ENCODE measurements at places on chromosomes 3 and 15.

DNA sequence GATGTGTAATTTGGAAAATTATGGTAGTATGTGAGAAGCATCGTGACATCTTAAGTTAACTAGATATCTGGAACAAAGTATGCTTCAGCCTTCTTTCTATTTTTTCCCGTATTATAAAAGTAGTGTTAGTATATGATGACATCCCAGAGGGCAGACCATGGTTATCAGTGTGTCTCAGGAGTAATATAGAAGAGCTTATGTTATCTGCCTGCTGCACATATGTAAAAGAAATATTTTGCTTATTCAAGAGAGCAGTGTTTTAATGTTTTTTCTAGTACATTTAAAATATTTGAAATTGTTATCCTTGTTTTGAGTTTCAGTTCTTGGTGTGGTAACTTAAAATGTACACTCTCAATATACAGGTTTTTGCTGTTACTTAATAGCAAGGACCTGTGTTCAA, 24.1 kb downstream of the PLCL2 start:
- DNase-seq = no peak

DNA sequence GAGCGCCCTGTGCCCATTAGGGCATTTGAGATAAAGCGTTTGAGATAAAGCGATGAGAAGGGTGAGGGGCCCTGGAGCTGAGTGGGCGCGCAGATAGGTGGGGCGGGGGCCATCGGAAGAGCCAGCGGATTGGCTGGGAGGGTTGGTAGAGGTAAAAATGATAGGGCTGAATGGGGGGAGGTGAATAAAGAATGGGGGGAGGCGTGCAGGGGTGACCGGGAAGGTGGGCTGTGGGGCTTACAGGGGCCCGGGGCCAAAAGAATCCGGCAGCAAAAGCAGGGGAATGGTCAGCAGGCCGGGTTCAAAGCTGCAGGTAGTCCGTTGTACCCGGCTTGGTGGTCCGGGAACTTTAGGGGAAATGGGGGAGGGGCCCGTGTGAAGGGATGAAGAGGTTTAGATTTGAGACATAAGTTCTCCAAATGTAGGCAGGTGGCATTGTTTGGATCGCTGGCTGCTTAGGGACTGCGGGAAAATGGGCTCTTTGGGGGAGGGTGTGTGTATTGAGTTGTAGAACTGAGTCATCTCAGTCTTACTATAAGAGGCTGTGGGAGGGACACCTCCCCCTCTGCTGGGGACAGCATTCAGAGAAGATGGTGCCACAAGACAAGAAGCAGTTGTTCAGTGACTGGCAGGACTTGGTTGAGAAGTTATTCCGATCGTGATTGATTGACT, 610 bp downstream of the ARID3B start:
- peak; percentile 67 for DNase-seq

- no peak for DNase-seq
Observed at GRCh38 chr15:91966194-91966552, 112.7 kb downstream of the SLCO3A1 start.

GRCh38 chr3:40054568-40055222, 245.3 kb downstream of the MYRIP start:
- DNase-seq = no peak

- no peak for DNase-seq
Observed at GRCh38 chr3:89635137-89635536, 527.7 kb downstream of the EPHA3 start.

- no peak for DNase-seq
Observed at GRCh38 chr3:30501526-30501925, 104.9 kb upstream of the TGFBR2 start.

DNA sequence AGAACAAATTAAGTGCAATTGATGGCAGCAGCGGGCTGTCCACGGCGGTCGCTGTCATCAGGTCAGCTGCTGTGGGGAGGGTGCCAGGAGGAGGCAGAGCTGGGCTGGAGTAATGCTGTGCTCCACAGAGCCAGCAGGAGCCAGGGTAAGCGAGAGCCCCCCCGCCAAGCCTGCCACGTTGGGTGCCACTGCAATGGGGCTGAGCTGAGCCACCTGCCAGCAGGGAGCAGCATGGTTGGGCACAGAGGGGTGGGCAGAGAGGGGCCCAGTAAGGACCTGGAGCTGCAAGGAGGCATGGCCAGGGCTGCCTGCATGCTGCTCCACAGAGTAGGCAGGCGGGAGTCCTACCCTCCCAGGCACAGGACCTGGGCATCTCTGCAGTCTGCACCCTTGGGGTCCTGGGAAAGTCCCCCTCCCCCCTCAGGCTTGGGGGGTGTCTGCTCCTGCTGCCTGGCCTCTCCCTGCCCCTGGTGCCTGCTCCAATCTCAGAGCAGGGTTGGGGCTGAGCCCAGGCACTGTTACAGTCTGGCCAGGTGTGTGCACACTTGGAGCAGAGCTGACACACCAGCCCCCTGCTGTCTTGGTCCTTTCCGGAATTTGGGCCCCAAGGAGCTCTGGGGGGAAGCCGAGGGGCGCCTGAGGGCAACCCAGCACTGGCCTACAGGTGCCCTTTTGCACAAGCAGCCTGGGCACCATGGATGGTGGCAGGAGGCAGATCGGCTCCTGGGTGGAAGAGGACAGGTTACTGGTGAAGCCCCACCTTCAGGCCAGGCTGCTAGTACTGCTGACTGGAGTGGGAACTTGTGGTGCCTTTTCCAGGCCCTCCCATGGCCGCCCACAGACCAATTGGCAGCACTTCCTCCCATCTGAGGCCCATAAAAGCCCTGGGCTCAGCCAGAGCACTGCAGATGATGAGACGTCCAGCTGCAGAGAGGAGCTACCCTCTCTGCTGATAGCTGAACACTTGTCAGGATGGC, 8.5 kb upstream of the PIAS1 start:
- no peak for DNase-seq

DNA sequence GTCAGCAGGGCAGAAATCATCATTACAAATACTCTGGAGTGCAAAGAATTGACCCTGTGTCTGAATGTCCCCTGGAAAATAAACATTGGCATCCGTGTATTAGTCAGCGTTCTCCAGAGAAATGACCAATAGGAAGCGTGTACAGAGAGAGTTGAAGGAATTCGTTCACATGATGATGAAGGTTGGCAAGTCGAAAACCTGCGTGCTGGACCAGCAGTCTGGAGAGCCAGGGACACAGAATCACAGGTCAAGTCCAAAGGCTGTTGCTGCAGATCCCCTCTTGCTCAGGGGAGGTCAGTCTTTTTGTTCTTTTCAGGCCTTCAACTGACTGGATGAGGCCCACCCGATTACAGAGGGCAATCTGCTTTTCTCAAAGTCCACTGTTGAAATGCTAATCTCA, 16.6 kb downstream of the GP9 start:
- DNase-seq = no peak

DNA sequence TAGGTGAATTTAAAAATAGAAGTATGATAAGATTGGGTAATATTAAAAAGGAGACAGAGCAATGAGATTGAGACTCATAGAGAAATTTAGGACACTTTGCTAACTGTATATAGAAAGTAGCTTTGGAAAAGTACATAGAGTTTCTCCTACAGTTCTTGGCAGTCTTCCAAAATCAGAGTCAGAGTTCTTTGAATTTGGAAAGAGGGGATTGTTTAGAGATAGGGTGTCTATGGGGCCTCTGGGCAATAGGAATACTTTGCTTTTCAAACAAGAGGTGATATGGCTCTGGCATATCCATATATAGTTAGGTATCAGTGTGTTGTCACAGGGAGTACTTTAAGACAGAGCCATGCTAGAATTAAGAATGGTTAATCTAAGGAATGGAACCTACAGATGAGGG, 477.1 kb upstream of the KCNMB2 start:
- DNase-seq = no peak

GRCh38 chr3:195893516-195893915, 14.8 kb downstream of the TNK2 start:
- no peak for DNase-seq

GRCh38 chr3:138747225-138747624, 87.5 kb downstream of the PIK3CB start:
- no peak for DNase-seq

DNA sequence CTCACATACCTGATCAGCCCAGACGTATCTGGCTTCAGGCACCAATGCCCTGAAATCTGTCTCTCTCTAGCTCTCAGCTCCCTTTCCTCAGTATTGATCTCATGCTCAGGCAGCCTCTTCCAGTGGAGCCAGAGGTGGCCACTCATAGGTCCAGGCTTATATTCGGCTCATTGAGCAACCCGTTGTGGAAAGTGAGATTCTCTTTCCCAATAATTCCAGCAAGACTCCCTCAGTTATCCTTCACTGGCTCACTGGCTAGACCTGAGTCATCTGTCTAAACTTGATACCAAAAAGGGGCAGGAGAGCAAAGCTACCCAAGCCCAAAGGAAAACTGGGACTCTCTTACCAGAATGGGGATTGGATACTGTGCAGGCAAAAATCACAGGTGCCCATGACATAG, 33.4 kb upstream of the FRMD4B start:
- no peak for DNase-seq

GRCh38 chr3:157104928-157105652, 54.9 kb downstream of the CCNL1 start:
- DNase-seq = no peak

DNA sequence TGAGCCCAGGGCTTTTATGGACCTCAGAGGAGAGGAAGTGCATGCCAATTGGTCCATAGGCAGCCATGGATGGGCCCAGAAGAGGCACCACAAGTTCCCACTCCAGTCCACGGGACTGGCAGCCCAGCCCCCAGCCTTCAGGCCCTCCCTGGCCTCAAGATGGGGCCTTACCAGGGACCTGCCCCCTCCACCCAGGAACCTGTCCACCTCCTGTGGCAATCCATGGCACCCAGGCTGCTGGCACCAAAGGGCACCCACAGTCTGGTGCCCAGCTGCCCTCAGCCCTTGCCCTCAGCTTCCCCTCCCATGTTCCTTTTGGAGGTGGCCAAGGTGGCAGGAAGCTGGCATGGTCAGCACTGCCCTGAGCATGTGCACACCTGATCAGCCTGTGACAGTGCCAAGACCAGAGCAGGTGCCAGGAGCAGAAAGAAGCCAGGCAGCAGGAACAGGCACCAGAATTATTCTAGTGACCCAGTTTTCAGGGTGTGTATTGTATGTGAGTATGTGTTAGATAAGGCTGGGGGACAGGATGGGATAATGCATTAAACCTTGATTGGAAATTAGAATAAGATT, 415.0 kb downstream of the NTRK3 start:
- DNase-seq = no peak

GRCh38 chr15:63157891-63158431, 684 bp upstream of the RPS27L start:
- DNase-seq = peak; percentile 75

DNA sequence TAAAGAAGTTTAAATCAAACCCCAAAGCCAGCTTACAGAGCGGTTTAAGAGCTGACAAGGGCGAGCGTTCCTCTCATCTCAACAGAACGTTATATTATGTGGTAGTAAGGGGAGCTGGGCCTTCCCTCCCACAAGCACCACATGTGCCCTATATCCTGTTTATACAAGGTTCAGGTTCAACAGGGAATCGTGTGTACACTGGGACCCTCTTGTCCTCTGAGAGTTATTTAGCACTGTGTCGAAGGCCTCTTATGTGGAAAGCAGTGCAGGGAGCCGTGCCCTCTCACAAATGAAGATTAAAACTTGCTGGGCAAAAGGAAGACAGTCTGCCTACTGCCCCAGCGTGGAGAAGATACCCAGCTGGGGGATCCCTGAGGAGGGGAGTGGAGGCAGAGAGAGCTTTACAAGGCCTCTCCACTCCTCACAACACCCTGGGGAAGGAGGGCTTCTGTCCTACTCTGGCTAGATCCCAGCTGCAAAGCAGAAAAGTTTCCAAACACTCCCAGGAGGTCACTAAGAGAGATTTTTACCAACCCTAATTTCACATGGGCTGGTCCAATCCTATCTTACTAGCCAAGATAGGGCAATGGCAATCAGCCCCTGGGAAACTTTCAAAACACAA, 2.9 kb downstream of the TLE3 start:
- no peak for DNase-seq

GRCh38 chr15:35115155-35115725, 30.1 kb upstream of the NANOGP8 start:
- DNase-seq = no peak
